ENCODE measurements at places on chromosomes 4 and X.

DNA sequence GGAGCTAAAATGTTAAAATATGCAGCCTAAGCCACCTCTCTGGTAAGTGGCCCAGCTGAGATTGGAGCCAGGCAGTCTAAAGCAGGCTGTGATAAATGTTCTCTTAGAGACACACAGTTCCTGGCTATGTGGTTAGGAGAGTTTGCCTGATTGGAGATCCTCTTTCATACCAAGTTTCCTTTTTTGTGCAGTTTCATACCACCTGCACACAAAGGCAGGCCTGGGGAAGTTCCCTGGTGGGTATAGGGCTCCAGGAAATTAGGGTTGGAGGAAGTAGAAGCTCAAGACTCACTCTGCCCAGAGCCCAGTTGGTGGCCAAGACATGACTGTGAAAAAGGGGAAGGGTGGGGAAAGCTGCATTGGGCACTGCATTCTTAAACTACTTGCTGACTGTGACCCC, 16.9 kb downstream of the CYBB start:
- no peak for ATAC-seq

- peak; percentile 68 for ATAC-seq
Measured at GRCh38 chr4:24321131-24321530, 263.2 kb downstream of the DHX15 start.

DNA sequence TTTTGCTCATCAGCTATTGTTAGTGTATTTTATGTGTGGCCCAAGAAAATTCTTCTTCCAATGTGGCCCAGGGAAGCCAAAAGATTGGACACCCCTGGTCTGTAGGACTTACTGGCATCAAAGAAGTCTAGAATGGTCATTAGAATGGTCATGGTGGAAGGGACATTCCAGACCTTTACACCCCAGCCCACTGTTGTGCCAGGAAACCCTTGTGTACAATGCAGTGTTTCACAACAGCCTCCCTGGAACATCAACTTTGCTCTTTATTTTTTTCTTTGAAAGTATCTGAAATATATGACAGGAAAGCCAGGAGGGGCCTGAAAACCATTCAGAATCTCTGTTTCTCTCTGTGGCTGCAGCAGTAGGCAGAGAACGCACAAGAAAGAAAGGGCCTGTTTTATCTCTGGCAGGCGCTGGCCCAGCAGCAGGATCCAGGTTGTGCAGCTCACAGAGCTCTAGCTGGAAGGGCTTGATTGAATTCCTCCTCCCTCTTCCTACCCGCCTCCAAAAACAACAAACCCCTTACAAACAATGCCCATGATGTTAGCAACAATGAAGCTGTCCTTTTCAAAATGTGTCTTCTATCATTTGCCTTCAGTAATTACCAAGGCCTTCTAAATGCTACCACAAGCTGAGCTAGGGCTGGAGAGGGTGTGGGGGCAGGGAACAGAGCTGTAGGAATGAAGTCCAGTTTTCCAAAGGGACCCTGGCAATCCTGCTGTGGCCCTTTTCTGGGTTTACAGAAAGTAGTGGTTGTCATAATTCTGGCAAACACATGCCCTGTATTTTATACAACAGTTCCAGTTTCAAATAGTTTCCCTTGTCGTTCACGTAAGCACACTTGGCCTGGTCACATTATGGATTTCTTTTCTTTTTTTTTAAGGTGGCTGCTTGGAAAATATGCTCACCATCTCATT, 32.3 kb upstream of the TFDP3 start:
- ATAC-seq, result no peak

DNA sequence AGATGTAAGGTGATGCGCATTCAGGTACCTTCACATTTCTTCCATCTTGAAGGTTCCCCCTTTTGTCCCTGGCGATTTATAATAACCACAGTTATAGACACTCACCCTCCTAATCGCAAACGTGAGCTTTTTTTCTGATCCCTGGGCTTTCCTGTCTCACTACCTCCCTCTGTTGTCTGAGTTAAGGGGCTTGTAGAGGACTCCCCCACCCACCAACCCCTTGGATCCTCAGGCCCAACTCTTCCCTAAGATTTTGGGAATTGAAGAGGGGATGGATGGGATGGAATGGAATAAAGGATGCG, 1.4 kb downstream of the CNKSR2 start:
- ATAC-seq, result no peak

DNA sequence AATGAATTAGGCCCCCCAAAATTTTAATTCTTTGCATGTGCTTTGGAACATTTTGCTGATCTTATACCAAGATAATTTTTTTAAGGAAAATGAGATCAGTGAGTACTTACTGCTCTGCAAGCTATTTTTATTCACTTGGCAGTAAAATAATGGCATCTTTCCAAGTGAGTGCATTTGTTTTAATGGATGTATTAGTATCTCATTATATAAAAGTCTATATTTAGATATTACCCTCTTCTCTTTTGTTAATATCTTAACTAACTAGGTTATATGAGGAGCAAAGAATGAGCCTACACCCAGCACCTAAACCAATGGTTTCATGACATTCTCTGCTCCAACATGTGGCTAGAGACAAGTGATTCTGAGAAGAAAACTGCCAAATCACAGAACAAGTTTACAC, 21.1 kb upstream of the ARAF start:
- ATAC-seq, result no peak

- no peak for ATAC-seq
Measured at GRCh38 chrX:111340054-111340453, 69.8 kb upstream of the CAPN6 start.

DNA sequence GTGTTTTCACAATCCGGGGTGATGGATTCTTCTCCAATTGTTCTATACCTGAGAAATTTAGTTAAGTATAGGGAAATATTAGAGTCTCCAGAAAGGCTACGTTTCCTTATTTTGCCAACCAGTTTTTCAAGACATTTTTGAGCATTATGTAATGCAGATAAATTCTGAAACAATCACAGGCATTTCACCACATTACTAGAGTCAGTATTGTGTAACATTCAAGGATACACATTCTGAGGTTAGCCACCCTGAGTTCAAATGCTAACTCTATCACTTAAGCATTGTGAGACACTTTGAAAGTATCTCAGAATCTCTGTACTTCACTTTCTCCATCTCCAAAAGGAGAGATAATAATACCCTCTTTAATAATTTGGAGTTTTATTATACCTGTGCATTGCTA, 10.6 kb downstream of the SULT1B1 start:
- no peak for ATAC-seq

GRCh38 chr4:180285796-180286195, 1957.4 kb upstream of the TENM3 start:
- ATAC-seq, result no peak

- no peak for ATAC-seq
Measured at GRCh38 chr4:46980851-46981250, 12.5 kb downstream of the GABRA4 start.

GRCh38 chr4:9916346-9916745, 105.0 kb downstream of the SLC2A9 start:
- ATAC-seq, result no peak

DNA sequence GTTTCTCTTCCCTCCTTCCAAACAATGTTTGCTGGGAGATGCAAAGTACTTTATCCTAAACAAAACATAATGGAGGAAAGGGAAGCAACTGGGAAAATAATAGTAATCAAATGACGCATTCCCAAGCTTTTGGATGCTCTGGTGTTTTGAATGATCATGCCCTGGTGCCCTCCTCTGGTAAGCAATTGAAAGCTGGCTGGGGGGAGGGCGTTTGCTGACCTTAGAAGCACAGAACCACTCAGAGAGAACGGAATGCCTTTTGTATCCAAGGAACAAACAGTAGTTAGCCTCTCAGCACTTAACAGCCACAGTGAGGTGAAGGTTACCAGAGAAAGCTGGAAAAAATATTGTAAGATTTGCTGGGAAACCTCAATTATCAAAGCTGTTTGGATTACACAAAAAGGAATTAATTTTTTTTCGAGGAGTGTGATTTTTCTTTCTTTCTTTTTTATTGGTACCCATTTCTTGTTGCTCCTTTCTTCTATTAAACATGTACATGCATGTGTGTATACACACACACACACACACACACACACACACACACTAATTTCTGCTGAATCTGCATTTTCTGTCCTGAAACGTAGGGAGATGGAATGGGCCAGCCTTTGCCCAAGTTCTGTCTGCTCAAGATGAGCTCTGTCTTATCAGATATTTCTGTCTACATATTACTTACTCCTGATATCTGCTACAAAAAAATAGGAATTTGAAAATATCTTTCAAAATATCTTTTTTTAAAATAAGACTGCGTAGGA, 155.8 kb upstream of the IGFBP7 start:
- ATAC-seq, result no peak

GRCh38 chrX:79084923-79085322, 59.6 kb upstream of the GPR174 start:
- ATAC-seq, result no peak

- no peak for ATAC-seq
Measured at GRCh38 chrX:41377624-41378023, 43.7 kb downstream of the DDX3X start.

- no peak for ATAC-seq
Measured at GRCh38 chr4:58940167-58940566, 1830.0 kb upstream of the IGFBP7 start.

DNA sequence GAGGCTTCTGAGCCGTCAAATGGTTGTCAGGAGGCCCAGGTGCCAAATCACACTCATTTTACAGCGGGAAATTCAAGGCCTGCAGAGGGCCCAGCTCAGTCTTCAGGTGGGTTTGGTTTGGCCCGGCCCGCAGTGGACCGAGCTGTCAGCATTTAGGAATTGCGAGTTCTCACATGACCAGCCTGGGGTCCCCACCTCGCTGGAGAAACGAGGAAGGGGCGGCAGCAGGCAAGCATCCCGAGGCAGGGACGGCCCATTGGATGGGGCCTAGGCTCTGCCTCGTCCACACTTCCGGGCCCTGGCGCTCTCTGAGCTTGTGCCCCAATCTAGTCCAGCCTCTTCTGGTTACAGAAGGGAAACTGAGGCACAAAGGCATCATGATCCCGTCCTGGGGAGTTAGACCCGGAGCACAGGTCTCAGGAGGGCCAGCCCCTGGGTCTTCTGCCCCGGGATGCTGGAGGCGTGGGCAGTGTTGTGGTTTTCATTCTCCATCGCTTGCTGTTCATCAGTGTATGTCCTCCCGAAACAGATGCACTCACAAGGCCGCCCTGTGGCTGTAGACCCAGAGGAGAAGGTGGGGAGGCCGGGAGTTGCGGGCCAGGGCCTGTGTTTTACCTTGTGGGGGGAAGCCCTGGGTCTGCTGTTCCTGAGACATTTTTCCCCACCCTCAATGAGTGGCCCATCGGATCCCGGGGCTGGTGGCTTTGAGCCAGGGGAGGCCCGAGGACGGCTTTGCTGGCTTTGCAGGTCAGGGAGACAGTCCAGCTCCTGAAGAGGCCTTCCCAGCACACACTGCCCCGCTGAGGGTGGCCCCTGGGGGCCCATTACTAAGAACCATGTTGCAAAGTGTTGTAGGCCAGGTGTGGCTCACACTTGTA, 8.9 kb downstream of the PSAPL1 start:
- no peak for ATAC-seq

DNA sequence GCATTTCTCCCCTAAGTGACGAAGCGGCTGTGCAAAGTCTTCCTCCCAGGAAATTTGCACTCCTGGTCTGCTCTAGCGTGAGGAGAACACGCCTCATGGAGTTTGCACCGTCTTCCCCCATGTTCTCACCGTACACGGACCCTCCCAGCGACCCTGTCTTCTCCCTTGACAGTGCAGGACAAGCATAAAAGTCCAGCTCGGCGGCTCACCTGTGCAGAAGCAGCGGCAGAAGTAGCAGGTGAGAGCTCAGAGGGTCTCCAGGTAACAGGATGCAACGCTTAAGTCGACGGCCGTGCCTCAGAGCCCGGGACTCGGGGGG, 314 bp downstream of the P2RY8 start:
- no peak for ATAC-seq

- ATAC-seq, result no peak
Measured at GRCh38 chr4:140612357-140612756, 43.6 kb upstream of the UCP1 start.

DNA sequence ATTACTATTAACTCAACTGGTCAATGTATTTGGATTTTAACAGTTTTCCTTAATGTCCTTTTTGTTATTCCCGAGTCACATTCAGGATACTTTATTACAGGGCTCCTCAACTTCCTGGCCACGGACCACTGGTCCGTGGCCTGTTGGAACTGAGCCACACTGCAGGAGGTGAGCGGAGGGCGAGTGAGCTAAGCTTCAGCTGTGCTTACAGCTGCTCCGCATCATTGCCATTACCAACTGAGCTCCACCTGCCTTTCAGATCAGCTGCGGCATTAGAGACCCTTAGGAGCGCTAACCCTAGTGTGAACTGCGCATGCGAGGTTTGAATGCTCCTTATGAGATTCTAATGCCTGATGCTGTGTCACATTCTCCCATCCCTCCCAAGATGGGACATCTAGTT, 591.7 kb downstream of the CCSER1 start:
- ATAC-seq, result no peak

DNA sequence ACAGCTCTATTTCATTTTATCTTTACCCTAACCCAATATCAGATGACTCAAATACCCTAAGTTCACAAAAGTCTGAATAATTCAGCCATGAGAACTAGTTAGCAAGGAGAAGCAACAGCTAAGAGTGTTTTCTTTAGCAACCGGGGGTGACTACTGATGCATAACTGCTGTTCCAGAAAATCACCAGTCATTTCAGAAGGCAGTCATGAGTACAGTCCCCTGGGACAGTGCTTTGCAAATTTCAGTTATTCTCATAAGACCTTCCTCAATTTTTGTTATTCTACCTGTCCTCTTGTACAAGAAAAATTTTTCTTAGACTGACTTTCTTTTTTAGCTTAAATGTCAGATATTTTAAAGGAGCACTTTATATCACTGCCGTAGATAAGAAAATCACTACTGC, 16.4 kb downstream of the BANK1 start:
- ATAC-seq, result no peak

DNA sequence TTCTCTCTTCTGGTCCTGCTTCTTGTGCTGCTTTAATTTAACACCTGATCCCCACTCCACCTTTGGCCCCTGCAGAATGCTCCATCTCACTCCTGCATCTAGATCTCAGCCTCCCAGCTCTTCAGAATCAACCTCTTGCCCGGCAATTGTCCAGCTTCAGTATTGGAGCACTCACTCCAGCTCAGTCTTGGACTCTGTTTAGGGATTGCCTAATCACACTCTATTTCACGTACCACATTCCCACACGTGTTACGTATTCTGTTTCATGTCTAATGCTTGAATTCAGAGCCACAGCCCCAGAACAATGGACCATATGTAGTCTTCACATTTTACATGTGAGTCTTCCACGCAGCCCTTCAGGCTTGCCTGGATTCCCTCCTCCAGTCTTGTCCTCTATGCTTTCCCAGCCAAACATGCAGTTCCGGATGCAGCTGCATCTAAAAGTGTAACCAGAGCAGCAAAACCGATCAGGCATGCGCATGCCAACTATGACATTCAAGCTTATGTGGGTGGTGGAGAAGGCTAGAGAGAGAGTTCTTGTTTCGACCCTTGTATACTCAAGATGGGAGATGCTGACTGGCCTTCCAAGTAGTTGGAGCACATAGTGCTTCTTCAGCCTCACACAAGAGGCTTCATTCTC, 105.2 kb upstream of the FAM9A start:
- no peak for ATAC-seq

- no peak for ATAC-seq
Measured at GRCh38 chr4:103002551-103002950, 17.0 kb downstream of the SLC9B1 start.

- ATAC-seq, result no peak
Measured at GRCh38 chr4:13989501-13989900, 362.0 kb upstream of the BOD1L1 start.

GRCh38 chrX:71098302-71098701, 2.7 kb downstream of the FOXO4 start:
- ATAC-seq, result no peak

GRCh38 chr4:36054694-36055422, 189.5 kb downstream of the ARAP2 start:
- no peak for ATAC-seq

All from motor neuron (in vitro differentiated cells).